ENCODE measurements at places on chromosomes 4 and X.

DNA sequence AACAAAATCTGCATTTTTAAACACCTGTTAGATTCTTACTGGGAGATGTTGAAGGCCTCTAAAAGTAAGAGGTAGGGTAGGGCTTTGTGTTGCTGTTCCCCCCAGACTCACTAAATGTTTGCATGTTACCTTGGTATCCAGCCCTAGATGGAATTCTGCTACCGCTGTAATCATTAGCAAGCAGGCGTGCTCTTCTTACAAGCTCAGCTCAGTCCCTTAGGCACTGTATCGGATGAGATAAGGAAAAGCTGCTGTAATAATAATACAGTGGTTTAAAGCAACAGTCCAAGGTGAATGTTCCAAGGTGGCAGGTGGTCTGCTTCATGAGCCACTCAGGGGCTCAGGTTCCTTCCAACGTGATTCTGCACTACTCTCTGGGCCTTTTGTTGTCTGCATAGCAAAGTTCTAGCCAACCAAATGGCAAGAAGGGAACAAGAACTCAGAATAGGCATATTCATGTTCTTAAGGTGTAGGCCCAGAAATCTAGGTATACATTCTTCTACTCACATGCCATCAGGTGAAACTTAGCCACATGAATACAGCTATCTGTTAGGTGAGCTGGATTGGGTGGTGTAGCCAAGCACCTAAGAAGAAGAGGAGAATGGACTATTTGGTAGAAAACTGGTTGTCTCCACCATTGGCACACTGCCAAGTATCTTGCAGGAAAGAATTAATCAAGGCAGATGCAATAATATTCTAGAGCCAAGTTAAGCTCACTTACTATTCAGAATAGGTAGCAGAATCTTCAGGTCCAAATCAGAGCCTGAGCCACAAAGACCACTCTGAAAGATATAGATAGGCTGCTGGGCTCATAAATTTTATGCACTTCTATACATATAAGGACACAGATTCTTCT, 46.0 kb downstream of the COQ2 start:
- DNase-seq = no peak

DNA sequence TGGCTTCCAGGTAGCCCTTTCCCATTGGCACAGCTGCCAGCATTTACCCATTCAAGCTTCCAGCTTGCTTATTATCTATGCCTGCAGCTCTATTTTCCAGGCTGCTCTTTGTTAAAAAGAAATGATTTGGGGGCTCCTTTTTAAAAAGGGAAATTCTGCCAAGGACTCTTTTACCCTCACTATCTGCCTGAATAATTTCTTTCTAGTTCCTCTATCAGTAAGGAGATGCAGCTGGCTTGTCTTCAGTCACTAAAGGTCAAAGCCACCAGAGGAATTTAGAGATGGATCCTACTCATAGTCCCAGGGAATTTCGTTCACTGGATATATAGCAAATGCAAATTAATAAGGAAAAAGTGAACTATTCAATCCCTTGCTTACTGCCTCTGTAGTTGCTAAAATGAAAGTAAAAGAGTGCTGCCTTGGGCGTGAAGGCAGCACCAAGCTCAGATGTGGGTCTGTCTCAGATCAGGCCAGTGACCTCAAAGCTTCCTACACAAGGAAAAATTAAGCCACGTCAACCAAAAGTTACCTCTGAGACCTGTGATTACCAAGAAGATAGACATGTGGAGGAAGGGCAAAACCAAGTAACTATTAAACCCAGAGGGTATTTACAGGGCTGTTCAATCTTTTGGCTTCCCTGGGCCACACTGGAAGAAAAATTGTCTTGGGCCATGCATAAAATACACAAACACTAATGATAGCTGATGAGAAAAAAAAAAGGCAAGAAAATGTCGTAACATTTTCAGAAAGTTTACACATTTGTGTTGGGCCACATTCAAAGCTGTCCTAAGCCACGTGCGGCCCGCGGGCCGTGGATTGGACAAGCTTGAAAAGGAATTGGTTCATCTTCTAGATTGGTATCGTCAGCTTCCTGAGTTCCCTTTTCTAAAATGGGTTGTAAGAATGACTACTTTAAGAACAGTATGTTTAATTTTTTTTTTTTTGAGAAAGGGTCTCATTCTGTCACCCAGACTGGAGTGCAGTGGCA, 5.3 kb downstream of the ARSF start:
- no peak for DNase-seq

DNA sequence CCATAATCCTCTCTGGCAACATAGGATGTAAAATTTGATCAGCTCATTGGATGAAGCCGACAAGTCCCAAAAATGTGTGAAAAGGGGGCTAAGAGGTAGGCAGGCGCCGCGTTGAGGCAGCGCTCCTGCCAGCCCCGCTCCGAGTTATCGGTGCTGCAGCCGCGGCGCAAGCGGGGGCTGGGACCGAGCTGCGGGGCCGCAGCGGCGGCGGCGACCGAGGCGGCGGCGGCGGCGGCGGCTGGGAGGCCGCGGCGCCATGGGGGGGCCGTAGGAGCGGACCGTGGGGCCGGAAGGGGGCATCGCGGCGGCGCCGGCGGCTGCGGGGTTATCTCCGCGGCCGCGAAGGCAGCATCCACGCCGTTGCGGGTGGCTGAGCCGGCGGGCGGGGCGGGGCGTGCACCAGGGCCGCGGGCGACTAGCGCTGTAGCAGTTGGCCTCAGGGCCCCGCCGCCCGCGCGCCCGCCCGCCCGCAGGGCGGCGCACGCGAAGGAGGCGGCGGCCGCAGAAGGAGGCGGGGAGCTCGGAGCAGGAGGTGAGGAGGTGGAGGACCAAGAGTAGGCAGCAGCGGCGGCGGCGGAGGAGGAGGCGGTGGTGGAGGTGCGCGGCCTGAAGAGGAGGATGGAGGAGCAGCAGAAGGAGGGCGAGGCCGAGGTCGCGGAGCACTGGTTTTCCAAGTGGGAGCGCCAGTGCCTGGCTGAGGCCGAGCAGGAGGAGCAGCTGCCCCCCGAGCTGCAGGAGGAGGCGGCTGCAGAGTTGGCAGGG, 126.0 kb upstream of the CXorf66 start:
- peak; percentile 39 for DNase-seq

DNA sequence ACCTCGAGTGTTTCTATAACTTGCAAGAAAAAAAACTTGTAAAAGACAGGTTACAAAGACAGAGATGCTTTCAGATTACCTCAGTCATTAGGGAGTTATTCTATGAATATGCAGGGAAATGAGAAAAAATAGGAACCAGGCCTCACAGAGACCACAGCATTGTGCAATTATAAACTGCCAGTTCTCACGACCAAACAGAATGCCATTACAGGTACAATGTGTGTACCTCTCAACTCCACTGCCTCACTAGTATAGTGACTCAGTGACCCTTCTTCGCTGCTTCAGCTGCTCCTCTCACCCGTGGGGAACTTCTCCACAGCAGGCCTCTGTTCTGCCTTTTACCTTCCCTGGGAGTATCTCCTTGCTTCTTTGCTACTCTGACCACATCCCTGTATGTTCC, 2.3 kb upstream of the HTATSF1 start:
- DNase-seq = no peak

DNA sequence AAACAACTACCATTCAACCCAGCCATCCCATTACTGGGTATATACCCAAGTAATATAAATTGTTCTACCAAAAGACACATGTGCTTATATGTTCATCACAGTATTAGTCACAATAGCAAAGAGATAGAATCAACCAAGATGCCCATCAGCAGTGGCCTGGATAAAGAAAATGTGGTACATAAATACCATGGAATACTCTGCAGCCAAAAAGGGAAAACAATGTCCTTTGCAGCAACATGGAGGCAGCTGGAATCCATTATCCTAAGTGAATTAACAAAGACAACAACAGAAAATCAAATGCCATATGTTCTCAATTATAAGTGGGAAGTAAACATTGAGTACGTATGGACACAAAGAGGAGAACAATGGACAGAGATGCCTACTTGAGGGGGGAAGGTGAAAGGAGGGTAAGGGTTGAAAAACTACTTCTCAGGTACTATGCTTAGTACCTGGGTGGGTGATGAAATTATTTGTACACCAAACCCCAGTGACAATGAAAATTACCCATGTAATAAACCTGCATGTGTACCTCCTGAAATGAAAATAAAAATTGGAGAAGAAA, 632.1 kb upstream of the AADAT start:
- DNase-seq = no peak

DNA sequence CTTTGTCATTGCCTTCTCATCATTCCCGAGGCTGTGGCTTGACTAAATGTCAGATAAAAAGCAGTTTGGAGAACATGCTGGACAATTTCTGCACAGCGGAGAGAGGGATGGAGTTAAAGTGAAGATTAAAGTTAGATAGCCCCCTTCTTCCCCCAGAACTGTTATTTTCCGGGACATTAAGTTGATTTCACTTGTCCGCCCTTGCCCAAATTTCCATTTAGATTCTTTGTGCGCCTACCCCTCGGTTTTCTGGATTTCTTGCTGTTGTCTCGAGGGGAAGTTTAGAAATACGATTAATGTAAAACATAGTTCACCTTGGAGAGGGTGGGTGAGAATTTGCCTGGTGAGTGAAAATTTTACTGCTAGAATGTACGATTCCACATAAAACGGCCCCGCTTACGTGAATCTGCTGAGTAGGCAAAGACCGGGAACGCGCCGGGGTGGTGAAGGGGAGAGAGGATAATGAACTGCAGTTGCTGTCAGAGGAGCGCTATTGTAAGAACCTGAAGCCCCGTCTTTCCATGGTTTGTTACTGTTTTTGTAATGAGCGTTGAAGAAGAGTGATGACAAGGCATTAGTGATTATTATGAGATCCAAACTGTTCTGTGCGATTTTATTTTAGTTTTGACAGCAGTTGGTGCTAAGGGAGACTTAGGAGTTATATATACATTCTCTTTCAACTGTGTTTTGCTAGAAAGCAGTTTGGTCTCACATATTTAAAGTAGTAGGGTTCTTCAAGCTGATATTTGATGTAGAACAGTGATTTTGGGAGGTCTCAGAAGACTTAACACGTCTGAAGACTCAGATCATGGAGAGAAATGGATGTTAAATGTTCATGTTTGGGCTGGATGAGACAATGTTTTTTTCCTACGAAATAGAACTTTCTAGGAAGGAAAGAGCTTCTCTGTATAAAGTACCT, 73.0 kb downstream of the AFF1 start:
- peak; percentile 52 for DNase-seq

GRCh38 chr4:158958489-158959270, 144.2 kb upstream of the RAPGEF2 start:
- no peak for DNase-seq

DNA sequence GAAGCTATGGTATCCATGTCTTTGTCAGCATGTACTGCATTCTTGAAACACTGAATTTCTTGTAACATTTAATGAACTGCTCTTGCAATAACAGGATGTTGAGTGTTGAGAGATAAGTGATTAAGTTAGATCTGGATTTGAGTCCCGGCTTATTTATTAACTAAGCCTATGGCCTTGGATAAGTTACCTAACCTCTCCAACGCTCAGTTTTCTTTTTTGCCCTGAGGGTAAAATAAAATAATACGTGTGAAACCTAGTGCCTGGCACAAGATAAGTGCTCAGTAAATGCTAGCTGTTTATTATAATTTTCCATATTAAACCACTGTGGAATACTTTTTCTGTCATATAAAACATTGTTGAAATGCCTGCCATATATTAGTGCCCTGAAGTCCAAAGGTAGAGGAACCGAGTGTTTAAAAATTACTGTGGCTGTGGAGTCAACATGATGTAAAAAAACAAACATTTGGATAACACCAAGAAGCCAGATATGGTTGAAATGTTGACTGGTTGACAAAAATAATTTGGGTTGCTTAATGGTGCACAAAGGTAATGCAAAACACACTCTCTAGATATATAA, 58.6 kb upstream of the ALB start:
- no peak for DNase-seq

GRCh38 chr4:5330339-5330989, 279.2 kb downstream of the STK32B start:
- no peak for DNase-seq

DNA sequence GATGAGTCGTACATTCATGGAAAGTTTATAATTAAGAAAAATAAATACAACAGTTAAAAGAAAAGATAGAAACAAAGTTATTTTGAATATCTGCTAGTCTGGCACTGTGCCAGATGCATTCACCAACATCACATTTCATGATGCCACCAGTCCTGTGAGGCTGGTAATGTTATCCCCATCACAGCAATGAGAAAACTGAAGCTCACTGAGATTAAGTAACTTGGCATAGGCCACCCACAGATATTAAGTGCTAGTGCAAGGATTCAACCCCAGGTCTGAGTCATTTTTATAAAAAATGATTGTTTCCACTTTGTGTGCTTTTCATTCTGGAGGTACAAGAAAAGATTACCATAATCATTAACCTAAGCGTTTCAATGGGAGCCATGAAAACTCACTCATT, 65.0 kb upstream of the IL15 start:
- no peak for DNase-seq

DNA sequence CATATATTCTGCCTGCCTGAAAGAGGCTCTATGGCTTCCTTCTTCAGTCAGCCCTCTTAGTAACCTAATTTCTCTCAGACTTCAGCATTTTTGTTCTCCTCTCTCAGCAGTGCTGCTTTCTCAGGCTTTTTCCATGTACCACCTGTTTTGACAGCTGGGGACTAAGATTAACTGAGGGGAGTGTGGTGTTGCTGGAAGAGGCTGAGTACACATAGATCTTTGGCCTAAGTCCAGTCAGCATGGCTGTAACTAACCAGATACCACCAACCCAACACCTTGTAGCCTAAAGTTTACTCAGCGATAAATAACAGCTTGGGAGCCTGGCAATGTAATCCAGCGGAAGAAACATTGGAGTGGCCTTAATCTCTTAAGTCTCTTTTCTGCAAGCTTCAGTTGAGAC, 85.5 kb downstream of the RTL3 start:
- DNase-seq = no peak

DNA sequence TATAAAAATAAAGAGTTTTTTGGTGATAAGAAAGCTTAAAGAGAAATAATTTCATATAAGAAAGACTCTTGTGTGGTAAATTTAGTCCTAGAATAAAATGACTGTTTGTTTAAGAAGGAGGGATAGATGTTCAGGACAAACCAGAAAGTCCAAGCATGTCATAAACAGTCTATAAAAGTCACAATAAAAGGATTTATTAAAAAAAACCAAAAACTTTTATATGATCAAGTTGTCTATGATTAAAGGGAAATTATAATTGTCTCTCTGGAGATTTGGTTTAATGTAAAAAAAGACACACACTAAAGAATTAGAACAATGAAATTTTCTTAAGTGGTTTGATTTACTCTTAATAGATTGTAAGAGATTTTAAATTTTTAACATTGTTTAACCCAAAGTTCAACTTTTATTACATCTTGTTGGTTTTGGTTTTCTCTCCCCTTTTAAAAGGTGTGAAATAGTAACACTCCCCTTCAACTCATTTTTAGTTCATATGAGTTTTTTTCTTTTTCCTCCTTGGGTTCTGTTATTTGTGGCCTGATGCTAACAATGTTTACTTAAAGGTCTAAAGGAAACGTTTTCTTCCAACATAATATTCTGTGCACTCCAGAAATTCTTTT, 89.7 kb downstream of the PDHA2 start:
- DNase-seq = no peak

GRCh38 chr4:37584071-37584470, 102.1 kb downstream of the RELL1 start:
- DNase-seq = no peak

GRCh38 chr4:75612306-75612705, 18.0 kb downstream of the CDKL2 start:
- no peak for DNase-seq

DNA sequence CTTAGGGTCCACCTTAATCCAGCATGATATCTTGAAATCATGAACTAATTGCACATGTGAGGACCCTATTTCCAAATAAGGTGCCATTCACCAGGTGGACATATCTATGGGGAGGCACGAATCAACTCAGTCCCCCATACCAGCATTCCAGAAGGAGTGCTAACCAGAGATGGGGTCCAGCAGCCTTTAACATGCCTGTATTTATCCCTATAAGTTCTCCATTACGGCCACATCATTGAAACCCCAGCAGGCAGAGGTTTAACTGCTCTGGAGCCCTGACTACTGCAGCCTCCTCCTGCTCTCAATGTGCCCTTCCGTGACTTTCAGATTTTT, 3.2 kb upstream of the ASMTL start:
- no peak for DNase-seq
